Activated T-cell treated with anti-CD3 and anti-CD28 coated beads for 4 hours (primary cell): ENCODE measurements at places on chromosomes 1 and 21.

GRCh38 chr1:156847591-156848460 is 11.1 kb downstream of the INSRR start:
- no peak for DNase-seq

GRCh38 chr1:168514455-168514854 is 29.3 kb downstream of the XCL2 start:
- DNase-seq: no peak

DNA sequence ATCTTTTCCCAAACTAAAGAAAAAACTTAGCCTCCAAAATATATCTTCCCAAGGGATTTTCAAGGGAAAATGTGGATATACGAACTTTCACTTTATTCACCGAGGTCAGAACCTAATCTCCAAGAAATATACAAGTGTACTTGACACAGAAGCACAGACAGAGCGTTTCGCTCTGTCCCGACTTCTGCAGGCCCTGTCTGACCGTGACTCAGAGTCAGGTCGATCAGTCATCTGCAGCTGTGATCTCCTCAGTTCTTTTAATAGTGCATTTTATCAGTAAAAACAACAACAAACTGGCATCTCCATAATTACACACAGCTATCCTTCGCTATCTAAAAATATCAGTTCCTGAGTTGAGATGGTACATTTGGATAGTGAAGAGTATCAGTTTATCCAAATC is 226.6 kb downstream of the TM2D1 start:
- DNase-seq: no peak

DNA sequence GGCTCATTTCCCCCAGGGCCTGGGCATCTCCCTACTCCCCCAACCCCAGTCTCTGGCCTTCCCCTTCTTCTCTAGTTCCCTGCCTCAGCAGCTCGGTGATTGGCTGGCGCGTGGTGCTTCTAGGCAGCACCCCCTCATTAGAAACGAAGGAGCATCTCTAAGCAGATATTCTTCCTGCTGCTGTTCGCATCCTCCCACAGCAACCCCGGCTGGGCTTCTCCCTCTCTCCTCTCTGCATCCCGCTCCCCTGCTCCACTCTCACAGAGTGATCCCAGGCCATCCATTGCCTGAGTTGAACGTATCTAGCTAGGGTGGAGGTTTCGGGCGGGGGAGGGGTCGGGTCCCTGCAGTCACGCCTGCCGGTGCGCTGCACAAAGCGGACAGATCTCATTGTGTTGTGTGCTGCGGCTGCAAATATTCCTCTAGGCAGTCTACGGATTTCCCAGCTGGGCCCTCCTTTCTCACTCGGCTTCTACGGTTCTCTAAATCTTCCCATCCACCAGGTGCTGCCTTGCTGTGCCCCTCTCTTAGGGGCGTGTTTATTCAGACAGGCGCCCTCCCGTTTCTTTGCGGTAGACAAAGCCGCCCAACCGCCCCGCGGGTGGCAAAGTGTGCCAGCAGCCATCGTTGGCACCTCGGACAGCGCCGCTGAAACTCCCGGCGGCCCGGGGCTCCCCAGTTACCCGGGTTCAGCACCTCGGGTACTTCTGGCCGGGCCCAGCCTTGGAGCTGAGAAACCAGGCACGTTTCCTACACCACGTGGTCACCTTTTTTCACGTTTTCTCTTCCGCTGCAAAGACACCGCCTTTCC is 2.2 kb downstream of the CACNA1E start:
- DNase-seq: no peak

DNA sequence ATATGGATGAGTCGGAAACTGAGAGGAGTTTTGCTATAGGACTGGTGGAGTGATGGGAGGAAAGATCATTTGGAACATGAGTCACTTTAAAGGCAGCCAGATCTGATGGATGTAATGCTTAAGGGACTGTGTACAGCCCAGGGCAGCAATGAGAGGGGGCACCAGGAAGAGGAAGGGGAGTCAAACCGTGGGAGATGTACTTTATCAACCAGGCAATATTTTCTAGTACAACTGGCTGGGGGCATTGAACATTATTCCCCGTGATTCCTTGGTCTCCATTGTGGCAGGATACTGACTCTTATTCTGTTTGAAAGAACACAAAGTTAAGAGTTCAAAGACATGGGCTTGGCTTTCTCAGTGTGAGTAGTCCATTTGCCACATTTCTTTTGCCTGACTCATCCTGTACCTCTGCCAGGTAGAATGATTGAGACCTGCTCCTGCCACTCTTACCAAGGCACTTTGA is 268.2 kb upstream of the NR5A2 start:
- no peak for DNase-seq

- no peak for DNase-seq
Observed at GRCh38 chr1:27475720-27476119, 14.2 kb downstream of the WASF2 start.

- no peak for DNase-seq
Observed at GRCh38 chr1:187641015-187641414, 812.3 kb downstream of the PLA2G4A start.

- DNase-seq: no peak
Observed at GRCh38 chr1:78716186-78716585, 66.6 kb downstream of the IFI44 start.

- no peak for DNase-seq
Observed at GRCh38 chr1:28127617-28128257, 39.3 kb upstream of the EYA3 start.

- no peak for DNase-seq
Observed at GRCh38 chr1:98316286-98316905, 345.1 kb upstream of the SNX7 start.

DNA sequence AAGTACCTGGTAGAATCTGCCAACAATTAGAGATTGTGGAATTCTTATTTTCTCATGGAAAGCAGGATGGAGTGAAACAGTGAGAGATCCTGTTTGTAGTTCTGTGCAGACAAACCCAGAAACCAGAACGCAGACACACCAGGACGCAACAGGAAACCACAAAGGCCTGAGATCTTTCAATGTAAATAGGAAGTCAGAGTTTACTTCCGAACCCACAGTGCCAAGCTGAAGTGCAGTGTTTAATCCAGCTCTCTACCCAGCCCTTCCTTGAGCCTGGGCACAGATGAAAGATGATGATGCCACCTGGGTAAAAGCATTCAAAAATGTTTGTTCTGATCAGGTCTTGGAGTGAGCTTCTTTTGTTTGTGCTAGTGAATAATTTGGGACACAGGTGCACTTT is 244.2 kb upstream of the HOOK1 start:
- DNase-seq: peak; percentile 0

DNA sequence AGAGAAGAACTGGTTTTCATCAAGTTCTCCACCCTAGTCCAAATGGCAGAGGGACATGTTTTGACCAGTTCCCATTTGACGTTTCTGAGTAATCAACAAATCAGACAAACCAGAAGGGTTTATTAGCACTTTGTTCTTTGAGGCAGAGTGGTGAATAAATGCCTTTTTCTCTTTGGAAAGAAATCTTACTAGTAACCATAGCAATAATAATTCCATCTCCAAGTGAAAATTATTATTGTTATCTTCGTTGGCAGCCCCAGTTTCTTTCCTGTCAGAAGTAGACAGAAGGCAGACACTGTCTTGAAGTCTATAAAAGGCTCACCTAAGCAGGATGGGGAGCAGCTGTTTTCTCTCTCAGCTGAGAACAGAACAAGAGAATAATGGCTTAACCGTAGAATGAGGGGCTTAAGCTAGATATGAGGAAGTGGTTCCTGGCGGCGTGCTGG is 391.6 kb downstream of the PBX1 start:
- no peak for DNase-seq

GRCh38 chr1:219472596-219472995 is 140.3 kb downstream of the ZC3H11B start:
- DNase-seq: no peak

DNA sequence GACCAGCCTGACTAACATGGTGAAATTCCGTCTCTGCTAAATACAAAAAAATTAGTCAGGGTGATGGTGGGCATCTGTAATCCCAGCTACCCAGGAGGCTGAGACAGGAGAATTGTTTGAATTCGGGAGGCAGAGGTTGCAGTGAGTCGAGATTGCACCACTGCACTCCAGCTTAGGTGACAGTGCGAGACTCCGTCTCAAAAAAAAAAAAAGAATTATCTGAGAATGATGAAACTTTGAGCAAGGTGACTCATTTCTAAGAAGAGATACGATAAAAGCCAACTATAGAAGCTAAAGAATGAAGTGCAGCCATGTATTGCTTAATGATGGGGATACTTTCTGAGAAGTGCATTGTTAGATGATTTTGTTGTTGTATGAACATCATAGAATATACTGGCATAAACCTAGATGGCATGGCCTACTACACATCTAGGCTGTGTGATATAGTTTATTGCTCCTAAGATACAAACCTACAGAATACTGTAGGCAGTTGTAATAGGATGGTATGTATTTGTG is 64.7 kb downstream of the SNRPE start:
- DNase-seq: no peak

DNA sequence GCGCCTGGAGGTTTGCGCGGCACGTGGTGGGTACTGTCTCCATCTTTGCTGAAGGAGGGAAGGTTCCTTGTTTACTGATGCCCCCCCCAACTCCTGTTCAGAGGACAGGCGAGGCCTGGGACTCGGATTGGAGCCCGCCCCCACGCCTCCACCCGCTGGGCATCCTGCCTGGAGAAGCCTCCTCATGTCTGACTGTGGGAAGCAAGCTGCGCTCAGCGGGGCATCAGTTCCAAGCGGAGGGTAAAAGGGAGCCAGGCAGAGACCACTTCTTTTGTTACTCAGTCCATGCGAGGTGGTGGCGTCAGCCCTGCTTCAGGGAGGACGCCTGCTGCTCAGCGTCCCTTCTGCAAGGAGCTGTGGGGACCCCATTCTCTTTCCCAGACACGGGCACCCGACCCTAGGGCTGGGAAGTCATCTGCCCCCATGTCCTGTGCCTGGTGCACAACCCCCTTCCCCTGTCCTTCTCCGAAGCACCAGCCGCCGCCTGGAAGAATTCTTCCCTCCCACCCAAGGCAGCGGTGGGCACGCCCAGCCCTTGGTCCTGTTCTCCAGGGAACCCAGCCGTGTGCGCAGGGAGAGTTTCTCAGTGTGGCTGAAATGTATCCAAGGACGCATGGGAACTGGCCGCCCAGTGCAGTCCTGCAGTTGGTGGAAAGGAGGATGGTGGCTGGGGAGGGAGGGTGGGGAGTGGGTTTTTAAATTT is 414.0 kb downstream of the CAMTA1 start:
- DNase-seq: no peak

DNA sequence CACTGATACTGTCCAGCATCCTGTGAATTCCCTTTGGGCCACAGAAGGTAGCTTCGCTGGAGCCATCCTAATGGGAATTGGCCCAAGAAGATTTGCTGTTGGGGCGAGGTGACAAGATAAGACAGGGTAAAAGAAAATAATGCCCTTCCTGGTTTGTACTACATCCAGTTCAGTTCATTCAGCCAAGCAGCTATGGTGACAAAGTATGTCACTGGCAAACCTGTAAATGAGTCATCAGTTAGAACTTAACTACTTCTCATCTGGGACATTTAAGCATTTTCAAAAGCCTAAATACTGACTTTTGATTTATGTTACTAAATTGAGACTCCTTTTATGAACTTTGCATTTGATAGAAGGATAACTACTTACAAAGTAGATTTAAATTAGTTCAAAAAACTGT is 54.2 kb downstream of the WDR64 start:
- DNase-seq: no peak

- DNase-seq: no peak
Observed at GRCh38 chr21:26110715-26111114, 59.9 kb downstream of the APP start.

DNA sequence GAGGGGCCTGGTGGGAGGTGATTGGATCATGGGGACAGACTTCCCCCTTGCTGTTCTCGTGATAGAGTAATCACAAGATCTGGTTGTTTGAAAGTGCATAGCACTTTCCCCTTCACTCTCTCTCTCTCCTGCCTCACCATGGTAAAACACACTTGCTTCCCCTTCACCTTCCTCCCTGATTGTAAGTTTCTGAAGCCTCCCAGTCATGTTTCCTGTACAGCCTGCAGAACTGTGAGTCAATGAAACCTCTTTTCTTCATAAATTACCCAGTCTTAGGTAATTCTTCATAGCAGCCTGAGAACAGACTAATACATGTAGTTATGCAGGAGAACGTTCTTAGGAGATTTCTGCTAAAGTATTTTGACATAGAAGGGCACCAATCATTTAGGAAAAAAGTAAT is 59.9 kb upstream of the FBXO28 start:
- no peak for DNase-seq

DNA sequence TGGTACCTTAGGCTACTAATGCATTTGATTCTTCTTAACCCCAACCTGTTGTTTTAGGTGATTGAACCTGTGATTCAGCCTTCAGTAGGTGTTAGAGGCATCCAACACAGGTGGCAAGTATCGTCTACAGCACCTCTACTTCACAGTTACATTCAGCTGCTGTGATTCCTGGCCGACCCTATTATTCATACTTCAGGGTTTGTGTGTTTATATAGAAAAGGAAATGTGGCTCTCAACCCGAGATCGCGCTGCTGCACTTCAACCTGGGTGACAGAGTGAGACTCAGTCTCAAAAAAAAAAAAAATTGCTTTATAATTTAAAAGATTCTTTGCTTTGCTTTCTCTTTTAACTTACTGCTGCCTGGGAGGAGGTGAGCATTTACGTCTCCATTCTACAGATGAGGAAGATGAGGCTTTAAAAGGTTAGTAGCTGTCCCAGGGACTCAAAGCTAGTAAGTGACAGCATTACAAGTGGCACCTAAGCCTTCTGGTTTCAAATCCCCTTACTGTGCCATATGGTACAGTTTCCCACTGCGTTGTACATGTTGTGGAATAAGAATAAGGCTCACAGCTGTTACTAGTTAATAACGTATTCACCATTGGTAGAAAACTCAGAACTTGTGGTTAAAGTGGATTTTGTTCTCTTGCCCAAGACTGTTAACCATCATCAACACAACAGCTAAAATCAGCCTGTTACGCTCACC is 9.9 kb upstream of the GPR25 start:
- DNase-seq: no peak

- DNase-seq: no peak
Observed at GRCh38 chr1:179925922-179926849, 28.4 kb upstream of the CEP350 start.

- DNase-seq: no peak
Observed at GRCh38 chr1:41672173-41672572, 187.7 kb upstream of the EDN2 start.

DNA sequence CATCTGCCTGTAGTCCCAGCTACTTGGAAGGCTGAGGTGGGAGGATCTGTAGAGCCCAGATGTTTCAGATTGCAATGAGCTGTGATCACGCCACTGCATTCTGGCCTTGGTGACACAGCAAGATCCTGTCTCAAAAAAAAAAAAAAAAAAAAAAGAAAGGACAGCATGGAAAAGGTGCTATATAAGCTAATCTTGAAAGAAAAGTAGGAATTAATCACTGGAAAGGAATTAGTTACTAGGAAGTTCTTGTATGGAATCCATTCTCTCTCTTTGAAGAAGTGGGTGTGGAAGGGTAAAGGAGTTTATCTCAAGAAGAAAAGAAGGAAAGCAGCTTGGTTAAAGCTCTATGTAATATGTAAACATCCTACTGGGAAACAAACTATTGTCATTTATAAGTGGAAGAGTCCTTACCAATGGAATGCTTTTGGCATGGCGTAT is 339.2 kb downstream of the DPYD start:
- DNase-seq: no peak

GRCh38 chr1:28395181-28395580 is 25.6 kb downstream of the PHACTR4 start:
- DNase-seq: no peak

- no peak for DNase-seq
Observed at GRCh38 chr1:20873311-20873710, 86.2 kb upstream of the HP1BP3 start.

GRCh38 chr1:12285496-12286143 is 55.8 kb downstream of the VPS13D start:
- DNase-seq: no peak
